MM.1S (cell line): ENCODE measurements at places on chromosomes 2 and 18.

GRCh38 chr2:36351736-36352349 lies 3.7 kb upstream of the CRIM1 start:
- peak; percentile 54 for DNase-seq

- DNase-seq, result no peak
Observed at GRCh38 chr2:132489150-132489549, 72.5 kb downstream of the GPR39 start.

- DNase-seq, result no peak
Observed at GRCh38 chr2:229856413-229856812, 65.4 kb downstream of the TRIP12 start.

GRCh38 chr2:41572154-41572553 lies 475.7 kb upstream of the PKDCC start:
- DNase-seq, result no peak

GRCh38 chr2:40487602-40488001 lies 35.7 kb upstream of the SLC8A1 start:
- DNase-seq, result no peak

GRCh38 chr2:15642011-15642814 lies 50.5 kb downstream of the DDX1 start:
- DNase-seq, result no peak

- DNase-seq, result peak; percentile 10
Observed at GRCh38 chr2:103009871-103010270, 248.0 kb downstream of the TMEM182 start.

- DNase-seq, result no peak
Observed at GRCh38 chr2:3341336-3341735, 36.3 kb downstream of the EIPR1 start.

DNA sequence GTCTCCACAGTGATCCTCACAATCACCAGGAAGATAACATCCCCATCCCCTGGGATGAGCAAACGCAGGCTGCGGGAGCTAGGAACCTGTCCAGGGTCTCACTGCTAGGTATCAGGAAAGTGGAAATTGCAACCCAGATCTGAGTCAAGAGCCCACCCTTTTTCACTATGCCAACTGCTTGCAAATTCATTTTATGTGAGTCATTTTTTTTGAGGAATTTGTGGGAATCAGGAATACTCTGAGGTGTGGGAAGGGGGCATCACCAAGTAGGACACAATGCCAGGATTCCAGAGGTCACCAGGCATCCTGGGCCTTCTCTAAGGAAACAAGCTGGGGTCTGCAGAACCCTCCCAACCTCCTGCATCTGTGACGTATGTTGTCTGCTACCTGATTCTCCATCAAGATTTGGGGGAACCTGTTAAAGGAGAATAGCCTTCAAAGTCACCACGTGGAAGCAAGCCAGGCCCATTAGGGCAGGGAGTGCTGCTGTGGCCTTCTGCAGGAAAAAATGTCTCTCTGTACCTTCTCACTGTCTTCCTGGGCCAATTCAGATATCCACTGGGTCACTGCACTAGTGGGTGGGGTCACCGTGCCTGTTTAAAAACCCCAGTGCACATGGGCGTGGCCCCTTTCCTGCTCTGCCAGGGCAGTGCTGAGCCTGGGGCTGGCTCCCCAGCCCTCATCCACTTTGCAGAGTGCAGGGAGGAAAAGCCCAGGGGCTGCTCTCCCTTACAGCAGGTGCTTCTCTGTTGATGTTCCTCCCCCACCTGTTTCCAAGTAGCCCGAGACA lies 50.2 kb downstream of the MCFD2 start:
- no peak for DNase-seq

GRCh38 chr2:160721089-160722040 lies 227.8 kb upstream of the RBMS1 start:
- no peak for DNase-seq

GRCh38 chr18:12639990-12640880 lies 17.7 kb downstream of the SPIRE1 start:
- DNase-seq, result no peak

- DNase-seq, result no peak
Observed at GRCh38 chr2:8115456-8115855, 566.4 kb upstream of the ID2 start.

GRCh38 chr2:33909945-33910695 lies 311.0 kb upstream of the FAM98A start:
- DNase-seq, result no peak

DNA sequence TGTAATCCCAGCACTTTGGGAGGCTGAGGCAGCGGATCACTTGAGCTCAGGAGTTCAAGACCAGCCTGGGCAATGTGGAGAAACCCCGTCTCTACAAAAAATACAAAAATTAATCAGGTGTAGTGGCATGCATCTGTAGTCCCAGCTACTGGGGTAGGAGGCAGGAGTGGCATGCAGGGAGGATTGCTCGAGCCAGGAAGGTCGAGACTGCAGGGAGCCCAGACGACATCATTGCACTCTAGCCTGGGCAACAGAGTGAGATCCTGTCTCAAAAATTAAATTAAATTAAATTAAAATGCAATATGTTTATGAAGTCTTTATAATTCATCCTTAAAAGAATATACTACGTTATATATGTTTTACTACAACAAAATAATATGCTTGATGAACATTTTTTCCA lies 38.1 kb downstream of the CHN1 start:
- DNase-seq, result no peak

DNA sequence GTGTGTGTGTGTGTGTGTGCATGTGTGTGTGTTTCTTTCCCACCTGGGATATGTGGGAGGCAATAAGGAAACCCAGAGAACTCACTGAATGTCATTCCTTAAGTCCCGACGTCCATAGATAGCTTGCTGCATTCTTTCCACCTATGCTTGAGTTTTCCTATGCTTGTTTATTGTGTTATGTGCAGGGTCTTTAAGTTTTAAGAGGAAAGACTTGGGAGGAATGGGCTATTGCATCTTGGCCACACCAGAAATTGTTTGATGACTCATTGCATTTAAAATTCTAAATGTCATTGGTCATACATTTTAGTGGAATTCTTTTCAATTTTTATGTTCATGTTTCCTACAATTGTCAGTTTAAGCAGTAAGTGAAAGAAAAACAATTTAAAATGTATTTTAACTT lies 33.7 kb downstream of the STARD6 start:
- no peak for DNase-seq

GRCh38 chr2:194494401-194494800 lies 1162.6 kb upstream of the SLC39A10 start:
- no peak for DNase-seq

GRCh38 chr18:32930695-32931301 lies 158.0 kb upstream of the KLHL14 start:
- DNase-seq, result peak; percentile 59

- no peak for DNase-seq
Observed at GRCh38 chr18:68507781-68508180, 207.1 kb downstream of the TMX3 start.

DNA sequence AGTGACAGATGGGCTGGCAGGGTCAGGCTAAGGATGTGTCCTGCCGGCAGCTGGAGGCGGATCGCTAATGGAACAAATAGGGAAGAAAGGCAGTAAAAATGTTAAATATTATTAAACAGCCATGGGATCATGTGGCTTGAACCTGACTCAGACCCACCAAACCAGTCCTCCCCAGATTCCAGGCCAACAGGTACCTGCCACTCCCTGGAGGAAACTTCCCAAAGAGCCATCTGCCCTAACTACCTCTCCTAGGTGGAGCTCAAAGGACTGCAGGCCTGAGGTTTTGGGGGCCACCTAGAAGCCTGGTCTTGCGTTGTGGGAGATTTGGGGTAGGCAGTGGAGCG lies 34.3 kb downstream of the CIB4 start:
- DNase-seq, result no peak

- DNase-seq, result no peak
Observed at GRCh38 chr2:96143848-96144480, 1.3 kb downstream of the DUSP2 start.

DNA sequence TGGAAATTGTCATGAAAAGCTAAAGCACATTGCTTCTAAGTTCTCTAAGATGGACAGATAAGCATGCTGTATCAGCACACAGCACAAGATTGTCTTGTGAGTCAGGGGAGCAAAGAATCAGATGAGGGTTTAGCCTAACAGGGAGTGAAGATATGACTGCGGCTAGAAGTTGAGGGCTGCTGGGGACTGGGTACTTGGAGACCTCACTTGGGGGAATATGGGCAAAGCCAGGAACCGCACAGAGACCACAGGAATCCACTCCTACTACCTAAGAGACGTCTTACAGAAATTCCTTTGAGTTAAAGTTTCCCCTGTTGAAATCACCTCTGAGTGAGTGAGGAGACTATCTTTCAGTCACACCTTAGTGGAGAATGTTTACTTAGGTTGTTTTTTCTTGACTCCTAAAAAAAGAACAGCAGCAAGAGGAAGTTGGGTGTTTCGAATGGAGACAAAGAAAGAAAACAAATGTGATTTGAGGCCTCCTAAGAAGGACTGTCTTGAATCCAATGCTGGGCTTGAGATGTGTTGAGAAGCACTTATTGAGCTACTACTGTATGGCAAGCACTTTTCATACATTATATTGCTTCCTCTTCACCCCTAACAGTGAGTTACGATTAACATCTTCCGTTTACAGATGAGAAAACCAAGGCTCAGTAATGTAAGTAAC lies 100.7 kb downstream of the ANKRD44 start:
- peak; percentile 77 for DNase-seq

DNA sequence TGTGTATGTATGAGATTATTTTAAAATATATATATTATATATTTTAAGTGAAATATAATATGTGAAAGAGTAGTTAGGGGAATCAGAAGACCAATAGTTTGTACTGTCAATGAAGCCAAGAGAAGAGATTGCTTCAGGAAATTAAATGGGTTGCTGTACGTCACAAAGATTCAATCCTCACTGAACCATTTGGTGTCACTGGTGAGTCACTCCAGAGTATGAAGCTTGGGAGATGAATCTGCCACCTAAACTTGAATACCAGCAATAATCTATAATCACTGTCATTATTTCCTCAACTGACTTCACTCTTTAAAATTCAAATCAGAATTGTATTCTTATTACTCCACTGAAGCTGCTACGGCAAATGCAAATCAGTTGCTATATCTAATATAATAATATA lies 41.9 kb upstream of the SCN9A start:
- peak; percentile 33 for DNase-seq

DNA sequence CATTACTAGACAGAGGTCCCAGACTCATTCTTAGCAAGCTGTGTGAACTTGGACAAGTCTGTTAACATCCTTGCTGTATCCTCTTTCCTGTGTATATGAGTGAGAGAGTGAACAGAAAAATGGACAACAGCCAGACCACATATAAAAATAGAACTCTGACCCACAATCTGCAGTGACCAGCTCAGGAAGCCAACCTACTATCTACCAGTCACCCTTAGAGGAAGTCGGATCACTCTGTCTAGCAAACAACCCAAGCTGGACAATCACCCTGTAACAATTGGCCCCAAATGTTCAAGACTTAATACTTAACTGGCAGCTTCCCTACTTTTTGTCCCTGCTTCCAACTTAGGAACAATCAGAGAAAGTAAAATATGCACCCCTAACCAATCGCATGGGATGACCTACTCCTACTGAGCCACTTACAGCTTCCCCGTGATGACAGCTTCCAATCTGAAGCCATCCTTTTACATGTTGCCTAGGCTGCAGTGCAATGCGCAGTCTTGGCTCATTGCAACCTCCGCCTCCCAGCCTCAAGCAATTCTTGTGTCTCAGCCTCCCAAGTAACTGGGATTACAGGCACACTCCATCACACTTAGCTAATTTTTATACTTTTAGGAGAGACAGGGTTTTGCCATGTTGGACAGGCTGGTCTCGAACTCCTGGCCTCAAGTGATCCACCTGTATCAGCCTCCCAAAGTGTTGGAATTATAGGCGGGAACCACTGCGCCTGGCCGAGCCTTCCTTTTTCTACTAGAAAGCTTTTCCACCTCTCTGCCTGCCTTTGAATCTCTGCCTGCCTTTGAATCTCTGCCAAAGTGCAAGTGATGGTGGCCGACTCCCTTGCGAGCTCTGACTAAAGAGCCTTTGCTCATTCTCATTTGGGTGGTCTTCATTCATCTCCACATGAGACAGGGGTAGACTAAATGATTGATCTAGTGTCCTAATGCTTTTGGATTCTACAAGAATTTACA lies 158.3 kb upstream of the NDUFV2 start:
- DNase-seq, result no peak

DNA sequence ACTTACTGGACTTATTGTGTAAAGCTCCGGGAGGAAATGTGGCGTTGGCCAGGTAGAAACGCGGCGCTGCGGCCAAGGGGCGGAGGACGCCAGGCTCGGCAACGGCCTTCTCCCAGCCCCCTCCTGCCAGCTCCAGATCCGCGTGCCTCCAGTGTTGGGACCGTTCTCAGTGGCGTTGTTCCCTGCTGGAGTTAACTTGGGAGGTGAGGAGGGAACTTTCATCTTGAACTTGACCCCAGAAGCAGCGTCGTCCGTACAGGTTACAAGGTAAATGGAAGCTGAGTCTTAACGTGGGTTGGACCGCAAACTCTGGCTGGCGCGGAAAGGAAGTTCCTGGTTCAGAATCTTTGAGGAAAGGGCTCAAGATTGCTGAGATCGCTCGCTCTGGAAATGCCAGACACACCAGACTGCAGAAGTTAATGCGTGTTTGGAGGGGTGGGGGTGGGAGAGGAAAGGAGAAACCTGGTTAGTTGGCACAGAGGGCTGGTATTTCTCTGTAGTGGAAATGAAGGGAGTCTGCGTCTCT lies 1.3 kb downstream of the TANC1 start:
- no peak for DNase-seq

- no peak for DNase-seq
Observed at GRCh38 chr2:202014318-202014717, 19.3 kb upstream of the FZD7 start.

GRCh38 chr2:166539340-166540162 lies 45.5 kb upstream of the SCN7A start:
- DNase-seq, result peak; percentile 66

GRCh38 chr18:59275406-59275949 lies 2.2 kb upstream of the RAX start:
- no peak for DNase-seq

GRCh38 chr2:127407661-127408003 lies 10.6 kb upstream of the PROC start:
- peak; percentile 21 for DNase-seq

- peak; percentile 75 for DNase-seq
Observed at GRCh38 chr2:110910423-110910822, 178.1 kb downstream of the ACOXL start.

GRCh38 chr2:60745761-60746160 lies 10.3 kb upstream of the PAPOLG start:
- DNase-seq, result no peak

DNA sequence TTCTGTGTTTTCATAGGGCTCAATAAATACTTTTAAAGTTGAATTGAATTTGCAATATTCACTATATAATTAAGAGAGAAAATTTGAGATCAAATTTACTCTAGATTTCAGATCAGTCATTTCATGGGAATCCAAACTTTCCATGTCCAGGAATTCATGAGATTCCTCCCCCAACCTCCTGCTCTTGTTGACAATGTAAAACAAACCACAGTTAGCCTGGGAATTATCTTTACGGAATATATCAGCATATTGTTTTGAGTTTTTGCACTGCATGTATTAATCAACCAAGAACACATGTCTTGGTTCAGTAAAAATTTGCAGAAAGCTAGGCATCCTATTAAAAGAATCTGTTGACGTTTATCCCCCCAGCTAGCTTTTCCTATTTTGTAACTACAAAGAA lies 42.3 kb downstream of the CYP1B1 start:
- no peak for DNase-seq
